ENCODE measurements at places on chromosomes 7 and 10. TPM values are rescaled to one million over a fixed set of nuclear protein-coding genes. Genes with fewer than 3 reads are reported as not detected.
A peak's percentile ranks its signal among the peaks of the same experiment; 100 is the strongest.

GRCh38 chr7:94028768-94029167 is 24.6 kb upstream of the BET1 start:
- DNase-seq = no peak

GRCh38 chr10:76440426-76440825 is 1009.0 kb downstream of the LRMDA start:
- DNase-seq = peak; percentile 5

- DNase-seq = no peak
These were observed 2.1 kb downstream of the ITIH5 start for GRCh38 chr10:7664707-7665106.

DNA sequence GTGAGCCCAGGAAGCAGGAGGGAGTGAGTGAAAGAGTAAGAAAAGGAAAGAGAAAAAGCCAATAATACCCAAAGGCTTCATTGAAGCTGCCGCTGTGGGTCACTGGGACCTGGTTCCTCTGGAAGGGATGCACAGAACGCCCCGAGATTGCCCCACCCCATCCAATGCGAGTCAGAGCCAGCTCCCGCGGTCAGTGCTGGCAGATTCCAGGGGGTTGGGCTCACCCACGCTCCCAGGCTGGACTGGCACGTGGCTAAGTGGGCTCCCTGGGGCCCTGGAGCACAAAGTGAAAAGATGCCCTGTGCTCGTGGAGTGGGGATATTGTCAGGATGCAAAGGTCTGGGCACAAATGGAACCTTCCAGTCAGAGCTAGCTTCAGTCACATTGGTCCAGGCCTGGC is 117.0 kb downstream of the OAT start:
- no peak for DNase-seq

- peak; percentile 58 for DNase-seq
These were observed 557 bp upstream of the TAX1BP1 start for GRCh38 chr7:27739301-27739908.

- peak; percentile 18 for DNase-seq
These were observed 52.8 kb downstream of the ZNF438 start for GRCh38 chr10:30978843-30979242.

DNA sequence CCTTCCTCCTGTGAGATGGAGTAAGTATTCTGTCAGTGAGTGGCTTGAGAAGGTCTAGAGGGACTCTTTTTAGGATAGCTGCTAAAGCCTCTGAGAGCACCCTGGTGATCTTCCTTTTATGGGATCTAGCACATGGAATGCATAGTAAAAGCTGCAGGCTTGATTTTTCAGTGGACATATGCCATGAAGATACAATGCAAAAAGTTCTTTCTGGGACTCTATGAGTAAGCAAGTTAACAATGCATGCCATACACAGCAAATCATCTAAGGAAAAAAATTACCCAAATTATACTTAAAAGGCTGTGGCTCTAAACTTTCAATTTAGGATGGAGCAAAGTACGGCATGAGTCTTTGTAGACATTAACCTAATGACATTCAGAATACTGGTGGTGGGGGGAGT is 154.5 kb downstream of the SGMS1 start:
- no peak for DNase-seq

GRCh38 chr10:91796331-91797047 is 1.7 kb upstream of the TNKS2 start:
- peak; percentile 82 for DNase-seq

DNA sequence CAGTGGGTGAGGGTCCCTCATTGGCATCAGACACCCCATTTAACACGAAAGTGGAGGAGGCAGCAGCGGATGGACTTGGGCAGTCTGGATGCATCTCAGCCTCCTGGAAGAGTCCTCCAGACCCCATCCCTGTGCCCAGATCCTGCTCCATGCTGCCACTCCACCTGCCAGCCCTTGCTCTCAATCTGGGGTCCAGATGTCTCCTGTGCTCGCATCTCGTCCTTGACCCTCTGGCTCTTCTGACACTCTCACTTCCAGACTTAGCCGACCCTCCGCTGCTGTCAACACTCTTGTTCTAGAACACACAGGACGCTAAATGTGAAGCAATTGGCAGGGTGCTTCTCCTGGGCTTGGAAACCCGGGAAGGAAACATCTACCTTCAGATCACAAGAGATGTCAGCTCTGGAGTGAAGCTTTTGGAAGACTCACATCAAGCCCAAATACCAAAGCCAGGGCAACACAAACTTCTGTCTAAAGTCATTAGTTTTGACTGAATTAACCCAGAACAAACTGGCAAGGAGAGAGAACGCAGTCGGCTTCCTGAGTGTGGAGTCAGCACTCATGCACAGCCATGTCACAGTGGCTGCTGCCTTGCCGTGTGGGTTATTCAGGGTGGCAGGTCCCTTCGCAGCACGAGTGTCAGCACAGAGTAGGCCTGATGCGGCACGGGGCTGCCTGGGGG is 379.1 kb downstream of the TCERG1L start:
- no peak for DNase-seq

- no peak for DNase-seq
These were observed 248.2 kb upstream of the PPP2R2D start for GRCh38 chr10:131652438-131653139.

- no peak for DNase-seq
These were observed 145.8 kb upstream of the BET1 start for GRCh38 chr7:94149789-94150545.

DNA sequence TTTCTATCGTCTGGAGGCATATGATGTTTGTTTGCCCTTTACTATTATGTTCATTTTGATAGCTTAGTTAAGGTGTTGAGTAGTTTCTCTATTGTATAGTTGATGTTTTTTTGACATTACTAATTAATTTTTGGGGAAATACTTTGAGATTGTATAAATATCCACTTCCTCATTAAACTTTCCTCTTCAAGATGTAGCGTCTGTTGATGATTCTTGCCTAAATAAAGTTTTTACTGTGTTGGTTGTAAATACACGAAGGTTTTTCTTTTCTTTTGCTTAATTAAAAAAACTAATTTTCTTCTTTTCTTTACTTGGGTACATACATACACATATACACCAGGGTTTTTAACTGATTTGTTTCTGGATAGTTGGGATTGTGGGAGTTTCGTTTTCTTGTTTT is 8.5 kb downstream of the KMT2E start:
- DNase-seq = no peak

DNA sequence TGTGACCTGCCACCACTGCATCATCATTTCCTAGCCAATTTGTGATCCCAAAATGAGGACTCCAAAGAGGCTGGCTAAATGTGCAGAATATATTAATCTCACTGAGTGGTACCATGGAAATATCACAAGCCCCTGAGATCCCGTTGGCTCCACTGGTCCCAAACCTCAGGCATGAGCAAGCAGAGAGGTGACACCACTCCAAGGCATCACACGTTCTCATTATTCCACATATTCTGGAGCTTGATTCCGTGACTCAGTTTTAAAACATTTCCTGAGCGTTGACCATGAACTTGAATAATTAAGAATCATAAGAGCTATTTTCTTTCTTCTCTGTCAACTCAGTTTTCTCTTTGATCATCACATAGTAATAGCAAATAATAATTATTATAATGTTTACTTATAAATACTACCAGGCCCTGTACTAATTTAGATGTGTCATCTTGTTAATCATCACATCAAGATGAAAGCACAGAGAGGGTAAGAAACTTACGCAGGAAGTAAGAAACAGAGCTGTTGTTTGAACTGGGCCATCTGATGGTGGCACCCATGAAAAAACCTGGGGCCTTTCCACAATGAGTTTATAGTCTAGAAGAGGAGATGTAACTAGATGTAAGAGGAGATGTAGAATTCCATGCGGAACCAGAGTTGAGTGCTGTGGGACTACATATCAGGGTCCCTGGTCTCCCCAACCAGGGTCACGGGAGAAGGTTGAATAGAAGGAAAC is 3.5 kb downstream of the APBB1IP start:
- DNase-seq = no peak

DNA sequence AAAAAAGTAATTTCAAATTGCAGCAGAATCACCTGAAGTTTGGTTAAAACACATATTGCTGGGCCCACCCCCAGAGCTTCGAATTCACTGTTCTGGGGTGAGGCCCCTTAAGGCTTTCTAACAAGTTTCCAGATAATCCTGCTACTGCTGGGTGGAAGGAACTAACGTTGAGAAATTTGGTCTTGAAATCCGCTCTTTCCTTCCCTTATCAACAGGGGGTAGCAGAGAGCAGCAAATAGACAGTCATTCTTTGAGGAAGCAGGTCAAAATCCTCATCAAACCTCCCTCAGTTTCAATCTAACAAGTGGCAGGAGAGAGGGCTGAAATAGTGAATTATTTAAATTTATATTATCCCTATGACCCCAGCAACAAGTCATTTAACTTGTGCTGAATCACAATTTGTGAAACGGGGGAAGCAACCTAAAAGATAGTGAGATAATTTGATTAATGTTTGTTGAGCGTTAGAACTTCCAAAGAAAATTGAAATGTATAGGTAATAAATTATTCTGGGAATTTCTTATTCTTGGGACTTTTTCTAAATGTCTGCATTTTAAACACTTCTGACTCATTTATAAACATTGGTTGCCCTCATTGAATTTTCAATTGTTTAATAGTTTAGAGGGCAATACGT is 21.7 kb upstream of the MALSU1 start:
- peak; percentile 86 for DNase-seq

- DNase-seq = peak; percentile 61
These were observed 21.9 kb downstream of the PDCD4 start for GRCh38 chr10:110893559-110894179.

GRCh38 chr7:130845581-130846085 is 111.6 kb upstream of the KLF14 start:
- no peak for DNase-seq

DNA sequence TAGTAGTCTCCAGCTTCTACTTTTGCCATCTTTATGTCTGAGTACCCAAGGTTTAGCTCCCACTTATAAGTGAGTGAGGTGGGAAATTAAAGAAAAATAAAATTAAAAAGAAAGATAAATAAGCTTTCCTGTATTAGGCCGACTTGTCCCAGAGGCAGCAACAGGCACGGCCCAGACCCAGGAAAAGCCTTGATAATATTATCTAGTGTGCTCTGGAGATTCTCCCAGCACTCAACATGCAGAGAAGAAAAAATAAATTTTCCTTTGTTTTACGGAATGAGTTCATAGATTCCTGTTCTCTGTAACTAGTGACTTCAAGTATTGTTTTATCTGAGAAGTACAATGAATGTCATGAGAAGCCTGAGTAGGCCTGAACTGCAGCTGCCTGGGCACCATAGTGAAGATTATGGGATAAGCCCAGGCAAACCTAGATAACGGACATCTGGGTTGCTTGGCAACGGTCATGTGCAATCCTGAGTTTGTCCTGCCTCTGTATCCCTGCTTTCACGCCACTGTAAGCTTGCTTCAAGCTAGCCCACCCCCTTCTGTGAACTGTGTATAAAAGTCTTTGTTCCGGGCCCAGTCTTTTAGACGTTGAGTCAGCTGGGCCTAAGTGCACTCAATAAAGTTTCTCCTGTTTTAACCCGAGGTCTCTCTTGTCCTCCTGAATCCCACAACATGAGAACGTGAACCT is 6.4 kb downstream of the ATE1 start:
- DNase-seq = no peak

- DNase-seq = no peak
These were observed 16.0 kb downstream of the AKR1C8 start for GRCh38 chr10:5168897-5169420.

- DNase-seq = no peak
These were observed 680.8 kb downstream of the LRMDA start for GRCh38 chr10:76111986-76112825.

DNA sequence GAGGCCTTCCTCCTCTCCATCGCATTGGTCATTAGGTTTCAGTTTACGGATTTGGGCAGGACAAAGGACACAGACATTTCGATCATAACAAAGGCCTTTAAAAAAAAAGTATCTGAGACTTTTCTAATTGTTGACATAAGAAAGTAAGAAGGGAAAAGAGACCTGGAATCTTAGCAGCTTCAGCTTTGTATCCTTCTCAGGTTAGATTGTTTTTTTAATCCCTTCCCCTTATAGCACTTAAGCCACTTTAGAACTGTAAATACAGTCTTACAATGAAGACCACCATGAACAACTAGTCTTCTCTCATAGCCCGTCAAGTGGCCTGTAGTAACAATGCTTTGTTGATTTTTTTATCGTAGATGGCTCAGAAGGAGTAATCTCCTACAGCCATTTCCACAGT is 45.2 kb downstream of the LMTK2 start:
- no peak for DNase-seq

DNA sequence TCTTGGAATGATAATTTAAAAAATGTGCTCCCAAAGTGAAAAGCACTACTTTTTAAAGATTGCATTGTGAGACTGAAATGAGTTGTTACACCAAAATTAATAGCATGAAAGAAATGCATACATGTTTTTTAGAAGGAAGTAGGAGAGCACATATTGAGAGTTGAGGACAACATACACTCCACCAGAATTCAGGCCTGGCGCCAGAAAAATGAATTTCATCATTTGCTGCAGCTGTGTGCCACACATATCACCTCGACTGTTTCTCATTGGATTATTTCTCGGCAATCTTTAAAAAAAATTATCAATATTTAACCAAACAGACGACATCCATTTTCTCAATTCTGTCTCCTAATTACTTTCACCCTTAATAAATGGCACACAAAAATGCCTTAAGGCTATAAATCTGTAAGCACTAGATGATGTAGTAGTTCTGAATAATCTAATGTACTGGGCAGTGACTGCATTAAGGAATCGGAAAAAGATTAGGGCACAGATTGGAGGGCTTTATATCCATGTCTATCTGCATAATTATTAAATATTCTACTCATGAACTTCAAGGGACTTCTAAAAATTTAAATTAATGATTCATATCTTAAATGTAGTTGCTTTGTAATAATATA is 590.4 kb downstream of the NXPH1 start:
- DNase-seq = no peak

GRCh38 chr10:107542016-107542415 is 377.5 kb upstream of the SORCS1 start:
- no peak for DNase-seq

GRCh38 chr7:117248829-117249228 is 74.0 kb downstream of the WNT2 start:
- no peak for DNase-seq

GRCh38 chr10:31620226-31621151 is 301.5 kb downstream of the ZEB1 start:
- no peak for DNase-seq

DNA sequence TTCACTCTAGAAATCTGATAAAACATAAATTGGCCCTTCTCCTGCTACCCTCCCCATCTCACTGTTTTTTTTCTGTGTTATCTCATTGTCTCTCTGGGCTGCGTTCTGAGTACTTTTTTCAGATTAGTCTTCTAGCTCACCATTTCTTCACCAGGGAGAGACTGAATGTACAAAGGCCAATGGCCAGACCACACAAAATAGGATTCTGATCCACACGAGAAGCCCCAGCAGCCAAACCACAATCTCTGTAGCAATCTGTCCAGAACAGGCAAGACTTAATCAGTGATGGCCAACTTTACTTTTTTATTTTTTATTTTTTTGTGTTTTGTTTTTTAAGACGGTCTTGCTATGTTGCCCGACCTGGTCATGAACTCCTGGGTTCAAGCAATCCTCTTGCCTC is 55.9 kb upstream of the PAPSS2 start:
- no peak for DNase-seq

- DNase-seq = peak; percentile 72
These were observed 97.0 kb downstream of the TPK1 start for GRCh38 chr7:144738708-144739314.

- no peak for DNase-seq
These were observed 6.7 kb upstream of the MGAM2 start for GRCh38 chr7:142104550-142105527.

- DNase-seq = no peak
These were observed 31.3 kb downstream of the TMEM270 start for GRCh38 chr7:73892003-73892999.

Gene PNLIPRP1
- not detected for total RNA-seq

Gene RBM20
- not detected for total RNA-seq

Gene DENND2A
- total RNA-seq = not detected

Gene HDAC9
- 3.0 TPM for total RNA-seq

Gene EGR2
- total RNA-seq = 201 TPM

Gene STEAP1B
- total RNA-seq = not detected

Gene ADAM12
- not detected for total RNA-seq

Gene CYP2C19
- 0.33 TPM for total RNA-seq

Gene TAS2R3
- total RNA-seq = 2.2 TPM
